ENCODE measurements at places on chromosomes 4 and X.

- no peak for DNase-seq
Observed at GRCh38 chr4:3514221-3514780, 17.9 kb downstream of the LRPAP1 start.

DNA sequence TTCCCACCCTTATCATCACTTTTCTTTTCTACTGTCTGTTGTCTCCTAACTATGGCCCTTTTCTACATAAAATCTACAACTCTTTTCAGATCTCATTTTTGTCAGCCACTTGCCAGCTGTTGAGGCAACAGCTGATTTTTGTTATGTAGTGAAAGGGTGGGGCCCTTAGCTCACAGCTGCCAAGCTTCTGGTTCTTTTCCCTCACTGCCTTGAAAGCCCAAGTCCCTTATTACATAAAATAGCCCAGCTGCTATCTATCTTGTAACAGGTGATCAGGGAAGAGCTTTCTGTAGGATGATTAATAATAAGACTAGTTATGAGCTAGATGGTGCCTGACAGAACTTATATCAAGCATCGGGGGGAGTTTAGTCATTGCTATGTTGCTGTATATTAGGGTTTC, 45.9 kb downstream of the ADGRL3 start:
- DNase-seq: no peak

- no peak for DNase-seq
Observed at GRCh38 chrX:153635788-153636668, 11.0 kb upstream of the DUSP9 start.

DNA sequence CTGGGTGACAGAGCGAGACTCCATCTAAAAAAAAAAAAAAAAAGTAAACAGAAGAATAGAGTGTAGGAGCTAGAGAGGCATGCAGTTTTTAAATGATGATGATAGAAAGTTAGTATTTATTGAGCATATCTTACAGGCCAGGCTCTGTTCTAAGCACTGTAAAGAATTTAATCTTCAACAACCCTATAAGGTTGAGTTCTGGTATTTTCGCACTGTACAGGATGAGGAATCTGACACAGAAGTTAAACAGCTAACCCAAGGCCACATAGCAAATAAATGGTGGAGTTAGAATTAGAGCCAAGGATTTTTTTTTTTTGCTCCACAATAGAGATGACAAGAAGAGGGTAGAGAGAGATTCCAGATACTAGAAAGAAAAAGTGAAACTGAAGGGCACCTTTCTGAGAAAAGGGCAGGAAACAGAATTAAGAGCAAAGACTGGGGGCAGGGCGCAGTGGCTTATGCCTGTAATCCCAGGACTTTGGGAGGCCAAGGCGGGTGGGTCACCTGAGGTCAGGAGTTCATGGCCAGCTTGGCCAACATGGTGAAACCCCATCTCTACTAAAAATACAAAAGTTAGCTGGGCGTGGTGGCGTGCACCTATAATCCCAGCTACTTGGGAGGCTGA, 56.1 kb downstream of the KLHL5 start:
- no peak for DNase-seq

DNA sequence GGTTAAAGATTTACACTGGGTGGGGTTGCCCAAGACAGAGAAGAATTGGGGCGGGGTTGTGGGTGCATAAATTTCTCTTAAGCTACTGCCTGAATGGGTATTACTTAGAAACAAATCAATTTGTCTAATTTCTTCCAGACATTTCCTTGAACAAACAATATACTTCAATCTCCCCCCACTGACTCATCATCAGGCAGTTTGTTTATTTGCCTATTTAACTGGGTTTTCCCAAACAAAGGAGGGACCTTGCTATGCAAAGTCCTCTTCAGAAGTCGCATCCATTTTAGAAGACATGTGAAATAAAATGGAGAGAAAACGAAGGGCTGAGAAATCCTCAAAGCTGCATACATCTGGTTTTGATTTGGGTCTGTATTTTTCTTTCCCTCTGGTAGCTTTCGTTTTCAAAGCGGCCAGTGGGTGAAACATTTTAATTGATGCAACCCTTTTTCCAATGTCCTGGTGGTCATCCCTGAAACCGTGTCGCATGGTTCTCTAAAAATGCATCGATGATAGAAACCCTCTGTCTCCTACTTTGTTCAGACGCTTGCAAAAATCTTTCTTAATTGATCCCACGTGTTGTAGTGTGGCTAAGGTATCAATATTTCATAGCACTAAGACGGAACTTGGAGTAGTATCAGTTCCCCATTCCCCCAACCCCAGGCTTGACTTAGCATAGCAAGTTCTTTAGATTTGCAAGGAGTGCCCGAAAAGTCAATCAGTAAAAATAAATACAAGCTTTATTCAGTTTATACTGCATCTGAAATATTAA, 115.1 kb upstream of the MXRA5 start:
- no peak for DNase-seq

Measured in GM12892 (cell line).